T-helper 2 cell treated with Interferon-gamma antibody and Interleukin-4, amounts not matched to agents 5 μg/mL and 100 μg/mL, for 36 hours (primary cell): ENCODE measurements at places on chromosomes 5 and 9.

GRCh38 chr5:159833846-159834245 is 82.4 kb upstream of the ADRA1B start:
- DNase-seq = no peak

DNA sequence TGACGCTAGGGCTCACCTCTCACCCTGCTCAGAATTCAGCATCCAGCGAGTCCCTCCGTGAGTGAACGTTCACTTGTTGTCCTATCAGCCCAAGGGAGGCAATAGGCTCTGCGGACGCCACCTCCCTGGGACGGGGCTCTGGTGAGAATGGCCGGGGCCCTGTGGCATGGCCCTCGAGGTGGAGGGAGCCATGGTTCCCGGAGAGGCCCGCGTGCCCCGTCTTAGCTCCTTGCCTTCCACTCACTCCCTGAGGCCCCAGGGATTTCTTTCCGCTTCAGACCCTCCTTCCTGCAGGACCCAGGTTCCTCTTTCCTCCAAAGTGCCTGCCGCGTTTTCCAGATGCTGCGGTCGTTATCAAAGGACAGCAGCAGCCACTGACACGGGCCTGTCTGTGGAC is 21.5 kb downstream of the EXOC3 start:
- no peak for DNase-seq

GRCh38 chr9:27292659-27293405 is 4.1 kb downstream of the EQTN start:
- no peak for DNase-seq

DNA sequence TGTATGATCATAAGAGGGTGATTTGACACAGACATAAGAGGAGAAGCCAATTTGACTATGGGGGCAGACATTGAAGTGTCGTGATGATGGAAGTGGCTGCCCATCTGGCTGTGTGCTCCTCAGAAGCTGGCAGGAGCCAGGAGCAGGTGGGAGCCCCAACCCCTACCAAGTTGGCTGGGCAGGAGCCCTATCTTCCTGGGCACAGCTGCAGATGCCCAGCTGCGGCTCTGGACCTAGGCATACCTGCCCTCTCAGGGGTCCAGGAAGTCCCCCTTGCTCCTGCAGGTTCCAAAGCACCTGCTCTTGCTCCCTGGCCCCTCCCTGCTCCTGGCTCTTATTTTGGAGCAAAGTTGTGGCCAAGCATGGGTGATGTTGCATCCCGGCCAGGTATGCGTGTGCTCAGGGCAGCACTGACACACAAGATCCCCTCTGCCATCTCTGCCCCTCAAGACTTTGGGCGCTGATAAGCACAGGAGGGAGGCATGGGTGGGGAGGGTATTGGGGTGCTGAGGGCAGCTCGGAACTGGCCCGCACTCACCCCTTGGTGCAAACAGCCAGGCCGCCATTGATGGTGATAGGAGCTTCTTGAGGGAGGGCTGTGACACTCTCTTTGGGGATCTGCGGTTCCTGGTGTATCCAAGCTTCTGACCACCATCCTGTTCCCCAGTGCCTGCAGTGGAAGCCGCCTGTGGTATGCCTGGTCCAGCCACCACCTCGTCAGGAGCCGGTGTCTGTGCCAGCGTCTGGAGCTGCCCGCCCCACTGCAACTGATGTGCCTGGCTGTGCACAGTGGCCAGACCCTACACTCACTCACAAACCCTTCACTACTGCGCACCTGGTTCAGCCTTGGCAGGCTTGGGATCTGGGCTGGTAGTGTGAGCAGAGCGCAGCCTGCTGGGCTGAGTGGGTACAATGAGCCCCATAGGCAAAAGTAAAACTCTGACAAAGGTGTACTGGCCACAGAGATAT is 230.9 kb downstream of the CDH9 start:
- no peak for DNase-seq

- peak; percentile 89 for DNase-seq
These were observed 25.6 kb downstream of the CSF2 start for GRCh38 chr5:132099076-132099748.

GRCh38 chr5:139745800-139746690 is 49.6 kb upstream of the PSD2 start:
- DNase-seq = peak; percentile 13

DNA sequence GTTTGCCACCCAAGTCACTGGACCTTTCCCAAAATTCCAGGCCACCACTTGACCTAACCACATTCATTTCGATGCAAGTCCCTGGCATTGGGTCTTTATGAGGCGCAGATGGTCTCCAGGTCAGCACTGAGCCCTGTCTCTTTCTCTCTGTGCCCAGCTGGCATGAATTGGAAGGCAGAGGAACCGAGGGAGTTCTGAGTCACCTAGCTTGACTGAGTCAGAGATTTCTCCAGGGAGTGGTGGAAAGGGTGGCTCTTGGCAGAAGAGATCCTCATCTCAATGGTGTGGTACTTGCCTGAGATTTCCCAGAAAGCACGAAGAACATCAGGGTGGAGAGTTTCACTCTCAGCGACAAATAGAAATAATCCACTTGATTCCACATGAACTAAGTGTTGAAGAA is 43.8 kb downstream of the WDR36 start:
- DNase-seq = no peak

GRCh38 chr5:63483338-63483737 is 478.9 kb downstream of the HTR1A start:
- DNase-seq = no peak

GRCh38 chr9:85041466-85042137 is 372.1 kb downstream of the NTRK2 start:
- no peak for DNase-seq

DNA sequence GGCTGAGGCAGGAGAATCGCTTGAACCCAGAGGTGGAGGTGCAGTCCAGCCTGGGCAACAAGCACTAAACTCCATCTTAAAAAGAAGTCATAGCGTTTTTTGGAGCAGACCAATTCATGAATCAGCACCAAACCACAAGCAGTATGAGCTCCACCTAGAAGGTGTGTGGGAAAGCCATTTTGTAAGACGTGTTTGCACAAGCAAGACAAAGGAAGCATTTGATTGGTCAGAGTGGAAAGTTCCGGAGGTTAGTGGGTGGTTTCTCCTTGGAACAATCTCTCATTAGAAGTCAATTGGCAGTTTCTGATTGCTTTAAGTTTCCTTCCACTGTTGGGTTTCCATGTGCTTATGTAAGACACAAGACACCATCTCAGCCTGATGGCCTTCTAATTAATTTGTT is 5.0 kb downstream of the SRD5A1 start:
- no peak for DNase-seq

DNA sequence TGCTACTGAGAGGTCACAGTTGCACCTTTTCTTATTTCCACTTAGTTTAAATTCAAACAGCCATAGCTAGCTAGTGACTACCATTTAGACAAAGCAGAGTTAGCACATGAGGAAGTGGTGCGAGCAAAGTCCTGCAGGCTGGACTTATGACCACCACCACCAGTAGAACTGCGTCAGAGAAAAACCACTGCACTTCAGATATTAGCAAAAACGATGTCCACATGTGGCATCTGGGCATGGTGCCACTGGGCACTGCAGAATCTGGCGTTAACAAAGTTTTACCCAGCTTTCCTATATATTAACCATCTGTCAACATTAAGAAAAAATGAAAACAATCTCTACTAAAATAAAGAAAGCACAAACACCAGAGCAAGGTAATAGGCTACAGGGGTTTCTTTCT is 80.1 kb downstream of the SPTLC1 start:
- no peak for DNase-seq

GRCh38 chr5:181224390-181225229 is 1.5 kb downstream of the TRIM41 start:
- no peak for DNase-seq

GRCh38 chr5:2611659-2612058 is 139.8 kb downstream of the IRX2 start:
- DNase-seq = no peak

DNA sequence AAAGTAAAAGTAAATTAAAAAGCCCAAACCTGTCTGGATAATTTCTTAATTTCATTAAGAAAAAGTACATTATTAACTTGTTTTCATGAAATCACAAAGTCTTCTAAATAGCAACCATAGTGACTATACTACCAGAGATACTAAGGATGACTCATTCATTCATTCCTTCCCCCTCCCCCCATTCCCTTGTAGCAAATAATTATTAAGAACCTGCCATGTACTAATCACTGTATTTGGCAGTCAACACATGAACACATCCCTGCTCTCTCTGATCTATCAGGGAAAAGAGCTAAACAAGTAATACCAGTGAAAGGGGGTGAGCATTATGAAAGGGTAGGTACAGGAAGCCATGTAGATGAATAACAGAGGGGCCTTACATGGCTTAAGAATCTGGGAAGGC is 203.9 kb downstream of the CWC27 start:
- no peak for DNase-seq

GRCh38 chr5:55027595-55027994 is 3.5 kb downstream of the GZMK start:
- peak; percentile 60 for DNase-seq

DNA sequence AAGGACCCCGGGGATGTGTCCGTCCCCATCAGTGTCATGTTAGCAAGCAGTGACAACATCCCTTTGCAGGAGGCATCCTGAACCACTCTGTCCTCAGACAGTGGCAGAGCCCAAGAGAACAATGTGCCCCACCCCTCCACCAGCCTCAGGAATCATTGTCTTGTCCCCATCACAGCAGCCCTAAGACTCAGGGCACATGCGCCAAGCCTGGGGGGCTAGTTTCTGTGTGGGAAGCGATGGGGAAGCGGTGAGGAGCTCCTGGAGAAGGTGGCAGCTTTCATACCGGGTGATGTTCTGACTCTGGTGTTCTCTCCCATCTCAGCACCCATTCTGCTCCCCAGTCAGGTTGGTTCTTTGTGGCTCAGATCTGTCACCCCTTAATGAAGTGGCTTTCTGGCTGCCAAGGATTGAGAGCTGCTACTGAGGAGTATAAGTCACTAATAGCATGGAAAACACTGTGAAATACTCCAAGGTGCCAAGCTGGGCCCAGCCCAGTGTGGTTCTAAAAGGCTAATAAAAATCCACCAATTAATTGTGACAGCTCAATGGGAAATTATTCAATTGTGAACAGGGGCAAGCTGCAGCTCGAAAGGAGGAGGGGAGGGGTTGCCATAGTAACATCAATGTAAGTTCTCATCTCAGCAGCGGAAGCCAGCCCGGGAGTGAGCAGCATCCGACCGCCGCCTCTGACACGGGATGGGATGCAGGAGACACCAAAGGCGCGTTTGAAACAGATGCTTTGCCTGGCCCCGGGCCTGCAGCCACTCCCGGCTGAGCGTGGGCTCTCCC is 4.7 kb downstream of the QRFP start:
- DNase-seq = no peak

- no peak for DNase-seq
These were observed 12.0 kb upstream of the DAP start for GRCh38 chr5:10772901-10773585.

DNA sequence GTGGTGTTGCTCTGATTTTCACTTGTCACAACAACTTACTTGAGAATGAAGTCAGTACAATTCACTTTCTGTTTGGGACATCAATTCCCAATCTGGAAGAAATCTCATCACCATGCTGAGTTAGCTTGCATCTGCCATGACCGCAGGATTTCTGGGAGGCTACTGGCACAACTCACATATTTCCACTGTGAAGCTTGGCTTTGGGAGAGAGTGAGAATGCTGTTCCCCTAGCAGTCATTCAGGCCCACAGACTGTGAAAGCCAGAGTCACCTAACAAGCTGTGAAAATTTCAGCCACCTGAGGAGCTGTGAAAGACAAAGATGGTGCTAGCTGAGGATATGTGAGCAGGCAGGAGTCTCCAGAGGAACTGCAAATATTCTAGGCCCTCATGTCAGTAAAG is 365.2 kb upstream of the TUSC1 start:
- DNase-seq = no peak

GRCh38 chr5:168908207-168908606 is 329.0 kb upstream of the PANK3 start:
- no peak for DNase-seq

DNA sequence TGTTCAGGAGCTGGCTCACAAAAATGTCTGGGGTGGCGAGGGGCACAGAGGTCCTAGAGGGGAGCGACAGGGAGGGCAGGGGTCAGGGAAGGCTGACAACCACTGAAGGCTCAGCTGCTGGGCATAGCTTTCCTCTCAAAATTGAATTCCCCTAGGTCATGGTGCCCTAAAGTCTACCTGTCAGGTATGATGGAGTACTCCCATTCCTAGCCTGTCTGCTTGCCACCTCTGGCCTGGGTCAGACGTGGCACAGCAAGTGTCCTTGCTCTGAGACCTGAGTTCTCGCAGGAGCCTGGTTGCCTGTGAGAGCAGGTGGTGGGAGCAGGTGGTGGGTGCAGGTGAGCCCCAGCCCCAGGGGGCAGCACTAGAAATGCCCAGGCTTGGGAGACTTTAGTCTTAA is 175.4 kb downstream of the PJA2 start:
- DNase-seq = no peak

DNA sequence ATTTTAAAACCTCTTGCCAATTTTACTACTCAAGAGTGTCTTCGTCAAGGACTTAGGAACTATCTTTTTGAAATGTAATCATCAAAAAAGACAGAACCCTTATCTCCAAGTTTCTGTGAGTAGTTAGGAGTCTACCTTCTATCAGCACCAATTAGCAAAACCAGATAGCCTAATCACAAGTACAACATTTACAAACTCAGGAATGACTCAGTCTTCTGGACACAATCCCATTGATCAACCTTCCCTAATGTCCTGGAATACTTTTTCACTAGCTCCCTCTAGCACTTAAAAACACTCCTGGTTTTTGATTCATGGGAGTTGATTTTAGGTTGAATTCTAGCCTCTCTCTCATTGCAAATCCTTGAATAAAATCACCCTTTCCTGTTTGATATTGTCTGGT is 680.7 kb downstream of the PRR16 start:
- DNase-seq = no peak

DNA sequence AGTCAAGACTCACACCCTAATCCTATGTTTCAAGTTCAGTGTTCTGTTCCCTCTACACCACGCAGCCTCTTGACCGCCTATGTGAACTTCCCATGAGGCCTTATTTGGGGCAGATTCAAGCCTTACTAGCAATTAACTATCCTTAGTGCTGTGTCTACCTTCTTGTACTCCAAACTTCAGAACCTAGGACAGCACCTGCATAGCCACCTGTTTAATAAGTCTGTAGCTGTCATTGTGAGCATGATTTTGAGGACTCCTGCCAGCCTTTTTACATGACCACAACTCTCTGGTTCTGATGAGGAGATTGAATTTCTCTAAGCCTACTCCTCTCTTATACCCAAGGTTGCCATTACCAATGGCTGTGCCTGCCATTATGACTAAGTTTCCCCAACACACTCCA is 50.8 kb upstream of the PCSK1 start:
- no peak for DNase-seq

- DNase-seq = no peak
These were observed 130.0 kb downstream of the MPDZ start for GRCh38 chr9:13149454-13149853.

GRCh38 chr9:110191615-110192014 is 16.3 kb downstream of the C9orf152 start:
- DNase-seq = no peak

DNA sequence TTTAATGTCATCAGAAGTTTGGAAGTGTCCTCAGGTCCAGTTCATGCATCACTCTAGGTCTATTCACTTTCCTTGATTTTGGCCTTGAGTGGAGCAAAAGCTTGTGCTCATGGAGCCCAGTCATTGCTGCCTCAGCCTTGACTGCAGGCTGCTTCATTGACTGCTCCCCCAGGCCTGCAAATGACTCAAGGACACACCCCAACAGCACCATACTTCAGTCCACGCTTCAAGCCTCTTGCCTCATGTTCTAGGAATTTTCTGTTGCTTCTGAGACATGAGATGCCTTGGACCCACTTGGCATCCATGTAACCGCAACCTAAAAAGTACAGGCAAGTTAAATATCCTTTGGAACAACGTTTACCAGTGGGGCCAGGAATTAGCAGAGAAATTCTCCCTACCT is 193.7 kb downstream of the PIK3R1 start:
- DNase-seq = no peak
